ENCODE measurements at places on chromosomes 7 and 10.

- no peak for DNase-seq
Observed at GRCh38 chr7:28144266-28144665, 36.3 kb downstream of the JAZF1 start.

- peak; percentile 67 for DNase-seq
Observed at GRCh38 chr7:117872561-117873309, 506 bp downstream of the CTTNBP2 start.

GRCh38 chr7:157553256-157553655 lies 216.5 kb downstream of the DNAJB6 start:
- DNase-seq = no peak

DNA sequence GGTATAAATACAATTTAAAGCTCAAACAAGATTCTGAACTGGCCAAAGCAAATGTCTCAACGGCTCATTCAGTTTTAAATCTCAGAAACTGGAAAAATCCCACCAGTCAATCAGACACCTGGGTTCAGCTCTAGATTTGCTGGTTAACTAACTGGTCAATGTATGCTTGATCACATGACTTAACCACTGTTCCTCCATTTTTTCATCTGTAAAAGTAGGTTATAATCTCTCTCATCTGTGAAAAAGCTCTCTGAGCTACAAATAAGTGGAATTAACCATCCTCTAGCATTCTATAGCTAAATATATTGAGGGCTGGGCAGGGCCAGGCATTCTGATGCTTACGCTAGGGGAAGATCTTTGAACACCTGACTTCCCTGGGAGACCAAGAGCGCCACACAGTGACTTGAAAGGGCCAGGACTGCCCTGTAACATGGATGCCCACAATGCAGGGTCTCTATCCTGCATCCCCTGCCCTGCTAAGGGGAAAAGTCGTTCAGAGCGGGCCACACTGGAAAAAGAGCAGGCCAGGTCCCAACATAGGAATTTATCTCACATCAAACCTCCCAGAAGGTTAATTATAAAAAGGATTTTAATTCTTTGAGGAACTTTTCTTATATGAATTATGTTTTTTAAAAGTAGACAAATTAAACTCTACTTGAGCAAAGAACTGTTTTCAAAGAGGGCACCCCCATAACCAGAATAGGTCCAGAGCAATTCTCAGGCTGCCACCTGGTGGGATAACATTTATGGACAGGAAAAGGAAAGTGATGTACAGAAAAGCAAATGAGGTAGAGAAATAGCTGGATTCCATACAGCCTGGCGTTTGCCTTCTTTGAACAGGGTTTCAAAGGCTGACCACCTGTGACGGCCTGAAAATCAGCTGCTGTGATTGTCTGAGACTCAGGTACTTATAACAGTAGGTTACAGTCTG lies 1.8 kb downstream of the RP9 start:
- DNase-seq = peak; percentile 58
